ENCODE measurements at places on chromosomes 11 and 22. TPM values are rescaled to one million over a fixed set of nuclear protein-coding genes. Genes with fewer than 3 reads are reported as not detected.
A peak's percentile ranks its signal among the peaks of the same experiment; 100 is the strongest.

The CATSPERZ gene
- 0.67 TPM for total RNA-seq

The NLRP14 gene
- not detected for total RNA-seq

GRCh38 chr11:85889676-85890579 is 34.7 kb downstream of the CCDC83 start:
- DNase-seq, result no peak

DNA sequence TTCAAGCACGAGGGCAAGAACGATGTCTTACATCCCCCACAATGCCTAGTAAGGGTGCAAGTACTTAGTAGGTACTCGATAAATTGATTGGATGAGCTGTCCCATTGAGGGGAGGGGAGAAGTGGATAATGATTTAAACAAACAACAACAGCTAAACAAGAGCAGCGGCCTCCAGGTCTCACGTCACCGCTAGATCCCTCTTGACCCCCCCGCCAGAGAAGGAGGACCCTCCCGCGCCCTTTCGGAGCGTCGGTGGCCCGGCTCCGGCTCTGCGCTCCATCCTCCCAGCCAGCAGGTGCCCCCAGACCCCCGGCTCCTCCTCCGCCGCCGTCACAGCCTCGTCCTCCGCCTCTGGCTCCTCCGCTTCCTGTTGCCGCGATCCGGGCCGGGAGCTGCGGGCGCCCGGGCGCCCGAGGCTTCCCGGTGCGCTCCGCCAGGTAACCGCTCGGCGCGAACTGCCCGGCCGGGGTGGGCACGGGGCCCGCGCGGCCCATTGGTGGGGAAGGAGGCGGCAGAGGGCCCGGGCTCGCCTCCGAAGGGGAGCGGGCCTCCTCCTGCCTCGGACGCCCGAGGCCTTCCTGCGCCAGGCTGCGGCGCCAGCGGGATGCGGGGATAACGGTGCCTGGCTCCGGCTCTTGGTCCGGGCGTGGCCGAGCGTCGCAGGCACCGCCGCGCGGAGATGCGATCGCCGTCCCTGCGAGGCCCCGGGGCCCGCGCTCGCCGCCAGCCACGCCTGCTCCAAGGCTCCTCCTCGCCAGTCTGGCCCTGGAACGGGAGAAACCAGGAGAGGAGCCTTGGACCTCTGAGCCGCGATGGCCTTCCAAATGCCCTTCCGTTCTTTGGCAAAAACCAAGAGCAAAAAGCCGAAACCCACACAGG is at the start of gene TLCD5:
TSS of gene TLCD5 (plus strand) at position 368 of the 879 bp plus-strand sequence. CDS start 2,143 bp downstream, outside the sequence.
- DNase-seq, result peak; percentile 69

DNA sequence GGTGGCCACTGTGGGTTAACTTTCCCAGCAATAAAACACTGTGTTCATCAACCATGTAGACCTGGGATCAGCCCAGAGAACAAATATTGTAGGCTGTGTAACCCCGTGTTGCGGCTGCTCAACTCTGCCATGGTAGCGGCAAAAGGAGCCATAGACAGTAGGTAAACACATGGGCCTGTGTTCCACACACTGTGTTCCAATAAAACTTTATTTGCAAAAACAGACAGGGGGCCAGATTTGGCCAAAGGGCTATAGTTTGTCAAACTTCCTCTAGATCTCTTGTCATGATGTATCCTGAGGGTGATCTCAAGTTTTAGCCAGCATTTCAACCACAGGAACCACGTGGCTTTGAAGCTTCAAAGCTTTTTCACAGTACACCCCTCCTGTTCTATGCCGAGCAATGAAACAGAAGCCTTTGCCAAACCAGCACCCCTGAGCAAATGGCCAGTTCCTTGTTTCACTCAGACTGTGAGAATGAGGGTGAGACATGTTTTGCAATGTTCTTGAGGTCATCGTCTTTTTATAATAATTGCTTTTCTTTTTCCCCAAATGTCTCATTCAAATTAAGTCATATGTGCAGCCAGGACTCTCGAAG is 49.9 kb upstream of the FADD start:
- DNase-seq, result no peak

DNA sequence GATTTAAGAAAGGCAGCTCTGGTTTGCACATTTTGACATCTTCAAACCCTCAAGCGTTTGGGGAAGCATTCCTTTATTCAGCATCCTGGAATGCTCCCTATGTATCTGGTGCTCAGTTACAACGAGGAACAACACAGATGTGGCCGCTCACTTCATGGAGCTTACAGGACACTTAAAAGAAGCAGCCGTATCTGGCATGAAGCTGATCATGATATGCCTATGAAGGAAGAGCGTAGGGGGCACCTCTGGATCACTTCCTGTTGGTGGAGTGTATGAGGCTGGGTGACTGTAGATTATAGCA is 72.3 kb upstream of the TP53I11 start:
- DNase-seq, result no peak

GRCh38 chr22:32720924-32721323 is 80.6 kb upstream of the TIMP3 start:
- peak; percentile 20 for DNase-seq

- no peak for DNase-seq
Observed at GRCh38 chr11:70050243-70050642, 27.9 kb upstream of the ANO1 start.

DNA sequence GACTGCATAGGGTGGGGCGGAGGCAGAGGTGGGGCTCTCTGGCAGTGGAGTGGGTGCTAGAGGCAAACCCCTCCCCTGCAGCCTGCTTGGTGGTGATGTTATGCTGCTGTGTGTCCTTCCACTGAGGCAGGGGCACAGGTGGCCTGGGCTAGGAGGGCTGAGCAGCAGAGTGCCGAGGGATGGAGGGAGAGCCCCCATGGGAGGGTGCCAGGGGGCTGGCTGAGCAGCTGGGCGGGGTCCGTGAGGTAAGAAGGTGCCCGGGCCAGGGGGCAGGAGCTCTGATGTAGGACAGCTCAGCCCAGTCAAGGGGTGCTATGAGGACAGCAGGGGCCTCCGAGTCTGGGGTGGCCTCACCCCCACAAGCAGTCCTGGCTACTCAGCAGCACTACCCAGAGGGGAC is 4.2 kb downstream of the CLDN5 start:
- DNase-seq, result no peak
